Activated naive CD8-positive, alpha-beta T cell treated with anti-CD3 and anti-CD28 coated beads, Interleukin-2, amount 50 U/mL, for 24 hours (primary cell): ENCODE measurements at places on chromosomes 1 and 21.

DNA sequence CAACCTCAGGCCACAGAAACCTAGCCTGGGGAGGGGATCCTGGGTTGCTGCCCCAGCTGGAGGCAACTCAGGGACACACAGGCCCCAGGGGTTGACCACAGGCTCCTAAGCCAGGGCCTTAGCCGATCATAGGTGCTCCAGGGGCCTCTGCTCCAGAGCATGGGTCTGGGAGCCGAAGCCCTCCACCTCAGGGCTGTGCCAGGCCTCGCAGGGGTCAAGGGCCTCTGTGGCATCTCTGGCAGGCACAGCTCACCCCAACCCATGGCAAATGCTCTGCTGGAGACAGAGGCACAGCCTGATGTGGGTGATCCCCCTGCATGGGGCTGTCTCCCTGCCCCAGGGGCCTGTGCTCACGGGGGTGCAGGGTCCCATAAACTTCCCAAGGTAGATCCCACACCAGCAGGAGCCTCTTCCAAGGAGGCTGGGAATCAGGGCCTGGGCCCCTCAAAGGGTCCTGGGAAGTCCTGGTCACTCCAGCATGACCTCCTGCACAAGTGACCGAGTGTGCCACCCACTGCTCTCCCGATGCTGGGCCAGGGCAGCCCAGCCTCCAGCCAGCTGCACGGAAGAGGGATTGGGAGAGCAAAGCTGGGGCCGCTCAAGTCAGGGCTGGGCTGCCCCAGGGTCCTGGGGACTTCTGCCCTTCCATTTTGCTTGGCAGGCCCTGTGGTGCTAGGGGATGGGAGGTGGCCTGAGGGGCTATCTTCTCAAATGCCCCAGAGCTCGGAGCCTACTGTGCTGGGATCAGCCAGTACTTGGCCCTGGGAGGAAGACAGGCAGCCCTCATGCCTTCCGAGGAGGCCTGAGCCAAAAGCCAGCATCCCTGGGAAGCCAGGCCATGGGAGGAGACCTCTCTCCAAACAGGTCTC lies 22.2 kb upstream of the PRSS38 start:
- DNase-seq, result no peak

GRCh38 chr1:165828669-165829329 lies 1.4 kb downstream of the UCK2 start:
- DNase-seq, result peak; percentile 37

- DNase-seq, result no peak
Measured at GRCh38 chr1:234913278-234913649, 215.4 kb downstream of the TOMM20 start.

DNA sequence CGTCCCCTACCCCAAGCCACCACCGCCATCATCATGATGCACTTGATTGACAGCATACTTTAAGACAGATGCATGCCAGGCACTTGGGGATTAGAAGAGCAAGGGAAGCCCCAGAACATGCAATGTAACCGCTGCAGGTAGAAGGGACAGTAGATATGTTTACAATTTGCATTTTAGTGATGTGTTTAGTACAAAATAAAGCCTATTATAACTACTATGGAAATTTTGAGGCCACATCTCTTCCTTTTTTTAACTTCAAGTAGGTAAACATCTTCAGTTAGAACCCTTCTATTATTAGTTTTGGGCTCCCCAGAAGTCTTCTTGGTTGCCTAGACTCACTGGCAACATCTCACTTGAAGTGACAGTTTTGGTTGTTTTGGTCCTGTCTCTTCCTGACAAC lies 25.3 kb downstream of the CR1L start:
- no peak for DNase-seq

- peak; percentile 78 for DNase-seq
Measured at GRCh38 chr1:32992489-32993323, 28.1 kb upstream of the RNF19B start.

- DNase-seq, result no peak
Measured at GRCh38 chr1:178023181-178023618, 53.3 kb upstream of the SEC16B start.

GRCh38 chr1:217363319-217363718 lies 267.6 kb downstream of the GPATCH2 start:
- no peak for DNase-seq

DNA sequence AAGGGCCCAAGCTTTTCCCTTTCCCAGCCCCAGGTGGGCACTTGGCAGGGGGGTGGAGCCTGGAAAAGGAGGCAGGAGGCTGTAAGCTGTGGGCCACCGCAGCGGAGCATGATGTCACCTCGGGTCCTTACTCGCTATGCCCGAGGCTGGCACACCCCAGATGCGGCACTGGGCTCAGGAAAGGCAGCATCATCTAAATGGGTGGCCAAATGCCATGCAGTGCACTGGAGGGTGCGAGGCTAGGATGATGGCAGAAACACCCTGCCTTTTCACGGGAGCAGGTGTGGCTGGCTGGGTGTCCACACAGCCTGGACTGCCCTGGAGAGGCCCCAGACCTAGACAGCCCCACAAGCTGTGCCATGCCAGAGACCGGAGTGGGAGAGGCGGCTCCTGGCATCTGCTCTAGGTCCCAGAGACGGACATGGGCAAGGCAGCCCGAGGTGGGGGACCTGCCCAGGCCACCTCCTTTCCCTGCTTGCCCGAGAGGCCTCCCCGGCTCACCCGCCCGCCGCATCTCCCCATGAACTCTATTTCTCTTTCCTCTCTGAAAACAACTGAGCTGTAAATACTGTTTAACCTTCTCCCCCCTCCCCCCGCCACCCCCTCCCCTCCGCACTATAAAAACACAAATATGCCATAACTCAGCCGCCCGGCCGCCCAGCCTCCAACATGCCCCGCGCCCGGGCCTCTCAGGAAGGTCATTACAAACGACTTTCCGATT lies 124.7 kb downstream of the CASZ1 start:
- DNase-seq, result no peak

GRCh38 chr1:110089561-110090275 lies 19.2 kb upstream of the ALX3 start:
- DNase-seq, result no peak

GRCh38 chr1:225806249-225806648 lies 3.7 kb upstream of the EPHX1 start:
- no peak for DNase-seq

DNA sequence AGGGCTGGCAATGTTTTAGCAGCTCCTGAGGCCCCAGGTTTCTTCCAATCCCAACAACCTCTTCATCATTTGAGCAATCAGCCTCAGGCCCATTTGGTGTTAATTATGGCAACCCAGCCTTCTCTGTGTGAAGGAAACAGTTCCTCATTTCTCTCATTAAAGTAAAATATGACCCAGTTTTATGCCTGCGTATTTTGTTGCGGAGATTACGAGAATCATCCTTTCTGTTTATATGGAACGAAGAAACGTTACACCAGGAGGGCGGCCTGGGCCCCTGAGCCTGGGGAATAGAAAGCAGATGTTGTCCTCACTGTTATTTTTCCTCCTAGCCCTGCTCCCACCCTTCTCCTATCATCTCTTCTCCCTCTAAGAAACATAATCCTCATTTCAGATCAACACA lies 332.2 kb upstream of the USP24 start:
- DNase-seq, result no peak

DNA sequence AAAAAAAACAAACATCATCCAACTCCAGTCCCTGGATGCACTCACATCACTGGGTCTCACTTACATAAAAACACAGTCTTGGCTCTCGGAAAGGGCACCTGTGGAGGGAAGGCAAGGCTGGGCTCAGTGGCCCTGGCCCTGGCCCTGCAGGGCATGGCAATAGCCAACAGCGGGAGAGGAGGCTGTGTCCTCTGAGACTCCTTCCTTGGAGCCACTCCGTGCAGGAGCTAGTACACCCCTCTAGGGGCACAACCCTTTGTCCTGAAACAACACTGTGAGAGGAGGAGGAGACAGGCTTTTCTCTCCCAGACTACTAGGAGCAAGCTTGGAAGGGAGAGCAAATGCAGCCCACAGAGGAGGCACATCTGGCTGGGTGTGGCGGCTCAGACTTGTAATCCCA lies 28.0 kb downstream of the URB1 start:
- DNase-seq, result no peak

DNA sequence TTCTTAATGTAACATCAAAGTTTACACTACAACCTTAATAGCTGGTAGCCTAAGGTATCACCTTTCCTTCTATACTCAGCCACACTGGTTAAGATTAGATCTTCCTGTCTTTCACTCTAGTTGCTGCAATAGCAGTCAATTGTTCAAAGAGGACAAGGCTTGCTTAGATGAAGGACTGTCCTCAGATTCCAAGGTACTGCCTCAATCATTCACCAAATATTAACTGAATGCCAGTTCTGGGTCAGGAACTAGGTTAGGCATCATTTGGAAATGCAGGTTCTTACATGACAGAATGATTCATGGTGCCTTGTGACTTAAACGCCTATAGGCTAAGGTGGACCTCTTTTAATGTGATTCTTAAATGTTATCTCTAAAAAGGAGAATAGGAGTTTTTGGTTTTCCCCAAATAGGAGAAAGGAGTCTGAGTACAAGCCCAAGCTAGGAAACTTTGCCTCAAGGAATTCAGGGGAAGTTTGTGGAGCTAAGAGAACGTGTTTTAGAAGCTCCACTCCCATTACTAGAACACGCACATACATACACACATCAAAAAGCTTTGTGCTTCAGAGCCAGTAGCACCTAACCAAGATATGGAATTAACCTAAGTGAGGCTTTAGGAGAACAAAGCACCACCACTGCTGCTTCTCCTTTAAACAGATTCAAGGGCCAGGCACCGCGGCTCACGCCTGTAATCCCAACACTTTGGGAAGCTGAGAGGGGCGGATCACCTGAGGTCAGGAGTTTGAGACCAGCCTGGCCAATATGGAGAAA lies 8.5 kb upstream of the WDR47 start:
- DNase-seq, result no peak

GRCh38 chr1:86583032-86583431 lies 36.2 kb downstream of the CLCA4 start:
- no peak for DNase-seq

GRCh38 chr21:42156690-42157605 lies 62.0 kb upstream of the ABCG1 start:
- no peak for DNase-seq

- DNase-seq, result peak; percentile 83
Measured at GRCh38 chr1:151130987-151131586, 15.3 kb downstream of the SEMA6C start.

- DNase-seq, result no peak
Measured at GRCh38 chr1:61138921-61139774, 56.8 kb downstream of the NFIA start.

DNA sequence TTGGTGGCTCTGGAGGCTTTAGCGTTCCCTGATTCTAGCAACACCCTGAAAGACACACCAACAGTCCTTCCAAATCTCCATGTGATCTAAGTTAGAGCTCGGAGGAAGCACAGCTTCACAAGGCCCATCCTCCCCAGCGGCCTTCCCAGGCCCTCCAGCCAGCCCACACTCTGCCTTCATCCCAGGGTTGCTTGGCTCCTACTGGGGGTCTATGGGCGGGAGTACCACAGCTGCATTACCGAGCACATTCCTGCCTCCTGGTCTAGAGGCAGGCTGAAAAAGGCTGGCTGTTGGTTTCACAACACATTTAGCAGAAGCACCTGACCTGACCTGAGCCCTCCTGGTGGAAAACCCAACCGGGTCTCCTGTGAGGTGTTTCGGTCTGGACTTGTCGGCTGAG lies 54.7 kb upstream of the TRIM67 start:
- DNase-seq, result no peak

DNA sequence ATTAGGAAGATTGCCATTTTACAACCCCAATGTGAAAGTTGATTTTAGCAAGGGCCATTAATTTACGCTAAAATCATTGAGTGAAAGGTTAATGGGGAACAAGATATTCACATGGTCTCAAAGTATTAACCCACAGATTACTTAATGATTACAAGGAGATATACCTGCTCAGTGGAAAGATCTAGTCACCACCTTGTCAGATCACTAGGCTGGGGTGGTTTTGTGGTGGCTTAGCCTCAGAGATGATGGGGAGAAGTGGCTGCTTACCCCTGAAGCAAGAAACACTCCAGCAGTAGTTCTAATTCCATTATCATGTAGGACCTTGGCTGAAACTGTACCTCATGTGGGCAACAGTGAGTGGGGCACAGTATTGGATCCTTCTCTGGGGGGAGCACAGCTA lies 20.1 kb upstream of the TRIM33 start:
- no peak for DNase-seq

DNA sequence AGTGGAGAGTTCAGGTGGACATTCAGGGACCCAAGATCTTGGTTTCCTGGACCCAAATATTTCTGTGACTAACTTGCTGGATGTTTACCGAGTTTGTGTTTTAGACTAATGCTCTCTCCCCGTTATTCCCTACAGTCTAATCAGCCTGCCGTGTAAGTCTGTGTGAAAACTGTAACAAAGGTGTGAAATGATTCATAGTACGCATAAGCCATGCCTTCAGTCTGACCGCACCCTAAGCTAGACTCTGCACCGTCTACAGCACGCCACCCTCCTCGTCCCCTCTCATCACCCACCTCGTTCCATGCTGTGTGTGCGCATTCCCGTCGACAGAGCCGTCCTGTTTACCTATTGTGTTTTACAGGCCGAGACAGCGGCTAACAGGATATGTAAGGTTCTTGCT lies 50.5 kb downstream of the ACTN2 start:
- DNase-seq, result no peak

DNA sequence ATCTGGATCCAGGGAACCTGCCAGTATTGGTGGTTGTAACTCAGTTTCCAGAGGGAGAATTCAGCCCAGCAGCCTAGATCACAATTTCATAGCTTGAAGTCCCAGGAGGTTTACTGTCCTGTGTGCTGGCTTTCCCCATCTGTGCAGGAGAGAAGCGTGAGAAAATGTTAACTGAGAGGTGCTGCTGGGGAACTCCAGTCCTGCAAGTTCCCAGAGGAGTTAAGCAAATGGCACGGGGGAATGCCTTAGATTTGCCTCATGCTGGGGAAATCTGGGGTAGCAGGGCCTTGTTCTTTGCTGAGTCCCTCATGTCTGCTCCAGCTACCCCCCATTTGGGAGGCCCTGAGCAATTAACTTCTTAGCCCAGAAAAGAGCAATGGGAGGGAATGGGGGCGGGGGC lies 25.1 kb upstream of the SLAMF6 start:
- DNase-seq, result no peak

GRCh38 chr1:10514490-10515235 lies 39.9 kb downstream of the PEX14 start:
- no peak for DNase-seq

GRCh38 chr1:243253926-243254232 lies 1.2 kb downstream of the CEP170 start:
- DNase-seq, result no peak

DNA sequence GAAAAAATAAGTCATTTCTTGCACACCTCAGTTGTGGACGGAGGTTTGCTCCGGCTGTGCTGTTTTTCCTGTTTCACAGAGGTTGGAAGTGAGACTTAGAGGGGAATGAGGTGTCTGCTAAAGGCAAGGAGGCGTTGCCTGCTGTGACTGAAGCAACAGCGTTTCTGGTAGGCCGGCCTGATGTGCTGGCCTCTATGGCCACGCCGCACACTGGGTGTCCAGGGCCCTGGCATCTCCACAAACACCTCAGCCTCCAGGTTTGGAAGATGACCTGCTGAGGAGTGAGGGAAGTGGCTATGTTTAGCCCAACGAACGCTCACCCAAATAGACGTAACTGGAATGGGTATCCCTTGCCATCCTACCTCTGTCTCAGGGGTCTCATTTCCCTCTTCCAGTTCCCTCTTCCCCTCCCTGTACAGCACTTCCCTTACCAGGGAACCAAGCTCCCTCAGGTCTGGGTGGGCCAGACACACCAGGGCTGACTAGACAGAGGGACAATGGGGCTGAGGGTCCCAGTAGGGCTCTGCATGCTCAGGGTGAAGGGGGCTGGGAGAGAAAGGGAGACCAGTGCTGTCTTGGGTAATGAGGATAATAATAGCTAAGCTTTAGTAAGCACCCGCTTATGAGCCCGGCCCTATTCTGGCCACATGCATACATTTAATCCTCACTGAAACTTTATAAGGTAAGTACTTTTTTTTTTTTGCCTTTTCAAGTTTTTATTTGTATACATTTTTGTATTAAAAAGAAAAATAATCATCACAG lies 11.9 kb downstream of the CACNA1S start:
- DNase-seq, result no peak
